Right cardiac atrium (tissue), 5 donors: ENCODE measurements at places on chromosomes 1 and 21. TPM values are rescaled to one million over a fixed set of nuclear protein-coding genes. Genes with fewer than 3 reads are reported as not detected.

GRCh38 chr1:56418151-56418631 lies 161.2 kb downstream of the PLPP3 start:
- DNase-seq = peak; percentile 43

DNA sequence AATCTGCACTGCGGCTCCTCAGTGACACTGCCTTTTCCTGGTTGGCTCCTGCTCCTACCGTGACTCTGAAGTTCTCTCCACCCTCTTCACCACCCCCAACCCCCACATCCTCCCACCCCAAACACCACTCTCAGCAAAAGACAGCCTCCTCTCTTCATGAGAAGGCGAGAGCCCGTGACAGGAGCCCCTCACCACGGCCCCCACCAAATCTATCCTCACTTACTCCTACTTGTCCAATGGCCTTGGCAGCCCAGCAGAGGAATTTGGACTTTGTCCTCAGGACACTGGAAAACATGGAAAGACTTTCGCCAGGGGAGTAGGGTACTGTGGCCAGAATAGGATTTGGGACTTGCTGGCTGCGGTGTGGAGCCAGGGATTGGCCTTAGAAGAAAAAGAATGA lies 6.9 kb downstream of the TMEM125 start:
- no peak for DNase-seq

GRCh38 chr1:66598670-66599069 lies 64.7 kb downstream of the SGIP1 start:
- no peak for DNase-seq

GRCh38 chr1:51303315-51303714 lies 27.0 kb downstream of the TTC39A start:
- no peak for DNase-seq

DNA sequence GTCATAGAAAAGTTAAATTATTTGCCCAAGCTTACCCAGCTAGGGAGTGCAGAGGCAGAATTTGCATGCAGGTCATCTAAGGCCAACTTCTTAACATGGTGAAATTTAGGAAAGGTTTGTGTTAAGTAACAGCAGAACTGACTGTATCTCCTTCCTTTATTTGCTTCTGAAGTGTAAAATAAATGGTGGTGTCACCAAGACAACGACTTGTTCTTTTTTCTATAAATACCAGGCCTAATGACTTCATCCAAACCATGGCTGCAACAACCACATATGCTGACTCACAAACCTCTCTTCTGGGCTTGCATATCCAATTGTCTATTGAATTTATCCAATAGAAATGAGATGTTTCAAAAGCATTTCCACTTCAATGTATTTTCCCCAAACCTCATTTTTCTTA lies 19.1 kb downstream of the COL24A1 start:
- no peak for DNase-seq

DNA sequence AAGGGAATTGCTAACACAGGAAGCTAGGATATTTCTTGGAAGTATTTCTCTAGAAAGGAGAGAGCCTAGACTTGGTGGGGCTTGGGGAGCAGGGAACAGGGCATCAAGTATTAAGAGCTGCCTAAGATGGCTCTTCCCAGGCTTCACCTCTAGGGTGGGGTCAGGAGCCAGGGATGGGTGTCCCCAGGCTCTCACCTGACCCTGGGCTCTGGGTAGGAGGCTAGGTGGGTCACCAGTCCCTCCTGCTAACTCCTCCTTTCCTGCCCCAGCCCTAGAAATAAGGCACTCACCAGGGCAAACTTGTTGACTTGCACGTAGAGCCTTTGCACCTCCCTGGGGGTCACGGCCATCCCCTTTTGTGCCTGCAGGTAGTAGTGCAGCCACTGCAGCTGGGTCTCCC lies 15.0 kb downstream of the ETNK2 start:
- no peak for DNase-seq

- DNase-seq = no peak
Measured at GRCh38 chr1:110173466-110174105, 23.3 kb downstream of the SLC6A17 start.

DNA sequence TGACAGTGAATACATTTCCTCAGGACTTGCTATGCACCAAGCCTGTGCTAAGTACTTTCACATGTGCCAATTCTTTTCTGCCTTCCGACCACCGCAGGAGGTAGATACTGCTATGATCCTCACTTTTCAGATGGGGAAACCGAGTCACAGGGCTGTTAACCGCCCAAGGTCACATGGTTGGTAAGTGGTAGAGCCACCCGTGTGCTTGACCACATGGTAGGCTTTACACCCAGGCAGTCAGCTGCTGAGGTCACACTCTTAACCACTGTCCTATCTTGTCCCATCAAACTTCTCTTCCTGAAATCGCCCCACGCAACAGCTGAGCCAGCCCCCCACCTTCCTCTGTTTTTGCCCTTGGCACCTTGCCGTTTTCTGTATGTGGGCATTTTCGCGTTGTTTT lies 31.0 kb upstream of the SDHB start:
- DNase-seq = no peak

- DNase-seq = no peak
Measured at GRCh38 chr1:8042134-8042533, 16.0 kb upstream of the ERRFI1 start.

DNA sequence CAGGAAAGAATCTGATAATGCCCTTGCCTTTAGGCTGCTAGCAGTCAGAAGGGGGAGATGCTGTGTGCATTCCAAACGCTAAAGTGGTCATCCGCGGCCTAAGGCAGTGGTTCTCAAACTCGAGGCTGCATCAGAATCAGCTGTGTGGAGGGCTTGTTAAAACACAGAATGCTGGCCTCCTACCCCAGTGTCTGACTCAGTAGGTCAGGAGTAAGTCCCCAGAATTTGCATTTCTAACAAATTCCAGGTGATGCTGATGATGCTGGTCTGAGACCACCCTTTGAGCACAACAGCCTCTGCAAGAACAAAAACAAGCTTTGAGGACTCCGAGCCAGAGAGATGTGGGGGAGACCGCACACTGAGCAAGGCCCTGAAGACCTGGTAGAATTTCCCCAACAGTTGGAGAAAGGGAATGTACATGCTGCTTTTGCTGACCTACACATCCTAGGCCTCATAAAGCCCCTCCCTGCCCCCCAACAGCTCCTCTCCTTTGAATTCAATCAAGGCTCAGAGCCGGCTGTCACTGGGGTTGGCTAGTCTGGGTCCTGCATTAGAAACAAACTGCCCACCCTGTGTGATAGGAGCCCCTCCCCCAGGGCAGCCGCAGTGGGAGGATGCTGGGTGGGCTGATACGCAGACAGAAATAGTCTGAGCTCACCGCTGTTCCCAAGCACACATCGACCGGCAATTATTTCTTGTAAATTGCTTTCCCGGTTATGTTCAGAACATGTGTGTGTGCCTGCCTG lies 27.1 kb downstream of the SHISAL2A start:
- no peak for DNase-seq

- no peak for DNase-seq
Measured at GRCh38 chr1:104733866-104734265, 984.2 kb downstream of the AMY1C start.

- no peak for DNase-seq
Measured at GRCh38 chr21:38228115-38228514, 28.7 kb upstream of the KCNJ15 start.

GRCh38 chr1:109632671-109633346 lies 13.2 kb downstream of the AMPD2 start:
- no peak for DNase-seq

DNA sequence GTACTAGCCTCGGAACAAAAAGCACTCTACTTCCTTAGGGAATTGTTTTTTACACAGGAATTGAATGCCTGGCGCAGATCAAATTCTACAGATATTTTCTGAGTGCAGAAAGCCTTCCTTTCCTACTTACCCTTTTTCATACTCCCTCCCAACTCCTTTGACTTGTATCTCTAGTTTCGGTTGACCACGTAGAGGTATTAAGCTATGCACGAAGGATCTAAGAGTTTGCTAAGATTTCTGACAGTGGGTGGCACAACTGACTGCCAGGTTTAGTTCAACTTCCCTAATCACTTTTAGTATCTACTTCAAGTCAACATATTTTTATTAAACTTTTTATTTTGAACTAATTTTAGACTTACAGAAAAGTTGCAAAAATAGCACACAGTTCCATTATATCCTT lies 5.0 kb downstream of the TOR1AIP2 start:
- no peak for DNase-seq

DNA sequence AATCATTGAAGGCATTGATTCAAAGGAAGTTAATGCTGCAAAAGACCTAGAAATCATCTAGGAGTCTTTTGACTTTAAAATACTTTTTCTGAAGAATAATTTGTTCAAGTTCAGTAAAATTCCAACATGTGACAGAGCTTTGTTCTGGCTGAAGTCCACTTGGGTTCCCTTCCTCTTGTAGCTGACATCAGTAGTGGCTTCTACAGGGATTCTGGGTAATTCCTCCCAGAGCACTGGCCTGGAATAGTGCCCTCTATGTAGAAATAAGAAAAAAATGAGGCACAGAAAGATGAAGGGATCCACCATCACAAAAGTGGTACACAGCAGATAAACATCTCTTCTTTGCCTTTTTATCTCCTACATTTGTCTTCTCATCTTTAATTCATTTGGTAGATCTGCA lies 548.1 kb downstream of the LTN1 start:
- DNase-seq = no peak

- DNase-seq = no peak
Measured at GRCh38 chr1:113663165-113663951, 95.9 kb downstream of the PHTF1 start.

- DNase-seq = peak; percentile 75
Measured at GRCh38 chr1:116273042-116273783, 99.8 kb upstream of the ATP1A1 start.

- DNase-seq = no peak
Measured at GRCh38 chr1:82455342-82455741, 654.6 kb downstream of the ADGRL2 start.

GRCh38 chr1:242017580-242018233 lies 18.8 kb upstream of the MAP1LC3C start:
- peak; percentile 61 for DNase-seq

DNA sequence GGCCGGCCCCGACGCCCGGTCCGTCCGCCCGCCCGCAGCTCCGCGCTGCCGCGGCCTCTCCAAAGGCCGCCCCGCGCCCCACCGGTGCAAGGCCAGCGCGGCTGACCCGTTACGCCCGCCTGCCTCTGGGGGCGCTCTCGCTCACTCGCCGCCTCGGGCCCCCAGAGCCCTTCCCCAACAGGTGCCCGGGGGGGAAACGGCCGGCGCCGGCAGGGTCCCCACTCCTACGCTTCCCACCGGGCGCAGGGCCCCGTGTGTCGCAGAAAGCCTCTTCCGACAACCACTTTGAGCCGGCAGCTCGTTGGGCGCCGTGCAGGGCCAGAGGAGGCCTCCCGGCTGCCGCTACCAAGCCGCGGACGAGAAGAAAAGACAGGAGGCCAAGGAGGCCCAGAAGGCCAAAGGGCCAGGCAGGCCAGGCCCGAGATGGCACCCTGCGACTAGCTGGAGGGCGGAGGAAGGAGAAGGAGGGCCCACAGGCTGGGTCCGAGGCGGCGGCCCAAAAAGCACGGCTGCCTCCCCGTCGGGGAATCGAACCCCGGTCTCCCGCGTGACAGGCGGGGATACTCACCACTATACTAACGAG lies 64.9 kb upstream of the FCGR2A start:
- DNase-seq = peak; percentile 51

DNA sequence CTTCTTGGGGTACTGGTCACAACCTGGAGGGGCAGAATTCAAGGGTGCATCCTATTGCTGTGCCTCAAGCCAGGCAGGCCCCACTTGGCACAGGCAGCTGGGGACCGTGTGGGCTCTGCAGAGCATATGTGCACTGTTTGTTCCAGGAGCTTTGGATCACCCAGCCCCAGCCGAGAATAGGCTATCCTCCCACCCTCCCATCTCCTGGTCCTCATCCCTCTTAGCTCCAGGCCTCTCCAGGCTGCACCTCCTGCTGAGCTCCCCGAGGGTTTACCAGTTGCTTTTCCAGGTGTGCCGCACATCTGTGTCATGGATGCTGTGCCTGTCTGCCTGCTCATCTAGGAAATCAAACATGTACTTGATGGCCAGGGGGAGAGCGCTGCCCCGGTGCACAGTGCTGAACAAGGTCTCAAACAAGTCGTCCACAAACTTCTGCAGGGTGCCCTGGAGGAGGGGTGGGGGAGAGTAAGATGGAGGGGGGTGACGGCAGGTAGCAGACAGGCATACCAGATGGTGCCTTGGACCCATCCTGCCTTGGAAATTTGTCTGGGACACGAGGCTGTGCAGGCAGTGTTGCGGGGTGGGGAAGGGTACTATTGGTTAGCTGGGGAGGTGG lies 120.5 kb upstream of the CD34 start:
- no peak for DNase-seq

DNA sequence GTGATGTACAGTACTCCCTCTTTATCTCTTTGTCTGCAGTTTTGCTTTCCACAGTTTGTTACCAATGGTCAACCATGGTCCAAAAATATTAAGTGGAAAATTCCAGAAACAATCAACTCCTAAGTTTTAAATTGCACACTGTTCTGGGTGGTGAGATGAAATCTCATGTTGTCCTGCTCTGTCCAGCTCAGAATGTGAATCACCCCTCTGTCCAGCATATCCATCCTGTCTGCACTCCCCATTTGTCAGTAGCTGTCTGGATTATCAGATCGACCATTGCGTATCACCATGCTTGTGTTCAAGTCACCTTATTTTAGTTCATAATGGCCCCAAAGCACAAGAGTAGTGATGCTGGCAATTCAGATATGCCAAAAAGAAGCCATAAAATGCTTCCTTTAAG lies 118.2 kb upstream of the PDE4B start:
- no peak for DNase-seq

The RHOU gene
- 13.9 TPM for total RNA-seq

The MFSD2A gene
- total RNA-seq = 0.68 TPM

The KLHDC8A gene
- 0.47 TPM for total RNA-seq

The SH3D21 gene
- total RNA-seq = 4.1 TPM

The TRIM58 gene
- 0.56 TPM for total RNA-seq

The TPR gene
- 44.7 TPM for total RNA-seq

The LIN28A gene
- total RNA-seq = not detected

The MYOC gene
- 4.3 TPM for total RNA-seq

The CASQ2 gene
- 753 TPM for total RNA-seq

The PDC gene
- total RNA-seq = not detected

The WASF2 gene
- 69.4 TPM for total RNA-seq

The ARF1 gene
- 299 TPM for total RNA-seq

The PDZK1IP1 gene
- 0.48 TPM for total RNA-seq

The ATAD3C gene
- 3.0 TPM for total RNA-seq
